ENCODE measurements at places on chromosomes 16 and 17. TPM values are rescaled to one million over a fixed set of nuclear protein-coding genes. Genes with fewer than 3 reads are reported as not detected.

GRCh38 chr17:561116-561515 lies 153.5 kb downstream of the VPS53 start:
- no peak for DNase-seq

GRCh38 chr16:79393564-79393963 lies 207.0 kb downstream of the MAF start:
- no peak for DNase-seq

DNA sequence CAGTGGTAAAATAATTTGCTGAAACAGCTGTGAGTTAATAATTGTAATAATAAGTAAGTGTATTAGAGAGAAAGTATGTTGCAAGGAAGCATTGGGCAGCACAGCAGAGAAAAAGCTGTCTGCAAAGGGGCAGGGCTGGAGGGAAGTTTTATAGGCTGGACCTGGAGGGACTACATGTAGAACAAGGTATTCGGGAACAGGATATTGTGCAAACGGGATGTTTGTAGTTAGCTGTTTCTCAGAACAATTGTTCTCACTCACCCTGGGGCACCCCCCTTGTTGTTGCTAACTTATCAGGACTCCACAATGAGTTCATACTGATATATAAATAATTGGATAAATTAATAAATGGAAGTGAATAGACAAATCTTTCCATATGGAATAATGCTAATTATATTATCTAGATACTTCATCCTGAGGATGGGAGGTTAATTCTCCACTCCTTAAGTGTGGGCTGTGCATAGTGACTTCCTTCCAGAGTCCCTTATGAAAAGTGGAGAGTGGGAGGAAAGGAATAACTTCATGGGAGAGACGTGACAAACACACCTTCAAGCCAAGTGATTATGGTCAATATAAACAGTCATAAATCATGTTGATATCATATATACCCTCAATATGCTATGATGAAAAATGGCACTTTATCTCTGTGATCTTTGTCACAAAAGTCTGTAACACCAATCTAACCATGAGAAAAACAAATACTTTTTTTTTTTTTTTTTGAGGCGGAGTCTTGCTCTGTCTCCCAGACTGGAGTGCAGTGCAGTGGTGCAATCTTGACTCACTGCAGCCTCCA lies 85.4 kb downstream of the PPM1E start:
- no peak for DNase-seq

- DNase-seq = no peak
Observed at GRCh38 chr16:12675852-12676251, 127.8 kb downstream of the CPPED1 start.

DNA sequence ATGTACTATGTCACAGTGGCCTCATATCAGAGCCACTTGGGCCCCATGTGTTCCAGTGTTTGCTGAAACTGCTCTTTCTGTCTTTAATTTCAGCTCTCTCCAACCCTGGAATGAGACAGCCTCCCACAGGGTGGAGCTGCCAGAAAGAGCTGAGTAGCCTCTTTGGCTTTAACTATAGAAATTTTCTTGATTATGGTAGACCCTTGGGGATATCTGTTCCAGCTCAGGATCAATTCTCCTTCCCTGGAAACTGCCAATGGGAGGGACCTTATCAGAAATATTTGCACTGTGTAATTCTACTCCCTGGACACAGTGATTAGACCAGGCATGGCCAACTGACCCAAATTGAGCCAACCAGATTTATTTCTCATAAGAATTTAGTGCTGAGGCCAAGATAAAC lies 39.0 kb upstream of the KDM8 start:
- DNase-seq = no peak

DNA sequence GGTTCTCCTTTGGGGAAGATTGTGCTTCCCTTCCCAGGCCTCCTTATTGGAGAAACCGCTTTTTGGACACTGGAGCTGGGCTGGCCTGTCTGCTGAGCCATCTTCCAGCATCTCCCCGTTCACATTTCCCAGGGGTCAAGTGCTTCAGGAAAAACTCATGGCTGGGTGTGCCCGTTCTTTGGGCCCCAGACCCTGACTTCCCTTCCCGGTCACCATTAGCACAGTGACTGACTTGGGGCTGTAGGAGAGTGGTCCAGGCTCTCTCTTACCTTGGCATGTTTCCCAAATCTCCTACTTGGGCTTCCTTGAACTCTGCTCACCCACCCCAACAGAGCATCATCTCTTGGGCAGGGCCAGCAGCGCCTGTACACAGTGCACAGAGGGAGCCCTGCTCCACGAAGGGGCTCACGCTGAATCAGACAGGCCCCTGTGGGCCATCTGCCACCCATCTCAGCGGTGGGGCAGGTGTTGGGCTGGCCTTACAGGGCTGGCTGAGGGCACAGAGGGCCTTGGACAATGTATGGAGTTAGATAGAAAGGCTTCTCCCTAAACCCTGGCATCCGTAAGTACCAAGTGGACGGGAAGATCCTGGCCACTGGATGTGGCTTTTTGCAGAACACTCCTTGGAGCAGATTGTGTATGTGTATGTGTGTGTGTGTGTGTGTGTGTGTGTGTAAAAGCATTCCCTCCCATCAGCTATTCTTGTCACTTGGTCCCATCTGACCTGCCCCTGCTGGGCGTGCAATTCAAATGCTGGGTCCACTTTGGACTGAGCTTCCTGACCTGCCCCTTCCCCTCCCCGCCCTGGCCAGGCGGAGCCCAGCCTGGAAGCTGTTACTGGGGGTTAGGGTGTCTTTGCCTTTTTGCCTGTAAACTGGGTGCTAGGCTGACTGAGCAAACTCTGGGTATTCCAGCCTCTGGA lies 24.9 kb upstream of the CDC42EP4 start:
- no peak for DNase-seq

GRCh38 chr17:4944554-4945175 lies 3.7 kb downstream of the PFN1 start:
- peak; percentile 63 for DNase-seq

DNA sequence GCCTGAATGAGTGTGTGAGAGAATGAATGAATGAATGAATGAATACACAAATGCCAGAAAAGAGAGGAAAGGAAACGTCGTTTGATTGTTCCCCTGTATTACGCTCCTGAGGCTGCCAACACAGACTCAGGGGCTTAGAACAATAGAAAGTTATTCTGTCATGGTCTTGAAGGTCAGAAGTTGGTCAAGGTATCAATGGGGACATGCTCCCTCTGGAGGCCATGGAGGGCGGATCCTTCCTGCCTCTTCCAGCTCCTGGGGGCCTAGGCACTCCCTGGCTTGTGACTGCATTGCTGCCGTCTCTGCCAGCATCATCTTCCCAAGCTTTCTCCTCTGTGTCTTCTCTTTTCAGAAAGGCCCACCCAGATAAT lies 1.5 kb upstream of the SLC38A8 start:
- no peak for DNase-seq

- peak; percentile 31 for DNase-seq
Observed at GRCh38 chr16:11093572-11094074, 149.3 kb downstream of the CLEC16A start.

- peak; percentile 79 for DNase-seq
Observed at GRCh38 chr17:62109378-62109902, 44.4 kb upstream of the MED13 start.

DNA sequence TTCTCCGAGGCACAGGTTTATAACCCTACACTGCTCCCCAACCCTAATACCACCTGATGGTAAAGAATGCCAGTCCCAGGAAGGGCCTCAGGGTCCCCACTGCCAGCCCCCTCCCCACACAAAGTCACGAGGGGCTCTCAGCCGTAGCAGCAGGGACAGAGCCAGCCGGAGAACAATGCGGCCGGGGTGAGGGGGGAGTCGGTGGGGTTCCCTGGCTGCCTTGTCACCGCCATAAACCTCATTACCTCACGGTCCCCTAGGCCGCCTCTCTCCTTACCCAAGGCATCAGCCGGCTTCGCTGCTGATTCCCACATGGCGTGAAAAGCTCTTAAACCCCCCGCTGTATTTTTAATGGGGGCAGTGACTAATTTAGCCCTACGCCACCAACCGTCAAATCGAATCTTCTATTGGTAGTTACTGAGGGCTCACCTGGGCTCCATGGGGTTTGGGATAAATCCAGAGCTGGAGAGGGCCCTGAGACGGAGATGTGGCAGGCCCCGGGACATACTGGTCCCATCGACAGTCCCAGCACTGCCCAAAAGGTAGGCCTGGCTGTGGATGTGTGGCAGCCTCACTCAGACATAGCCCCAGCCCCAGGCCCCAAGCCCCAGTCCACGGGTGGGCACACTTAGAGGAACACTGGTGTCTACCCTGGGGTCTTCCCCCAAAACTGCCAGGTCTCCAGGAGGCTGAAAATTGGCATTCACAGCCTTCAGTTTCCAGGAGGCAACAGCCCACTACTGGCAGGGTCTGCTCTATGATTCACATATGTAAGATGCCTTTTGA lies 115.3 kb downstream of the C16orf78 start:
- no peak for DNase-seq

- DNase-seq = peak; percentile 85
Observed at GRCh38 chr17:64028874-64029464, 8.5 kb upstream of the ICAM2 start.

- DNase-seq = no peak
Observed at GRCh38 chr17:80361495-80362220, 53.3 kb upstream of the ENDOV start.

DNA sequence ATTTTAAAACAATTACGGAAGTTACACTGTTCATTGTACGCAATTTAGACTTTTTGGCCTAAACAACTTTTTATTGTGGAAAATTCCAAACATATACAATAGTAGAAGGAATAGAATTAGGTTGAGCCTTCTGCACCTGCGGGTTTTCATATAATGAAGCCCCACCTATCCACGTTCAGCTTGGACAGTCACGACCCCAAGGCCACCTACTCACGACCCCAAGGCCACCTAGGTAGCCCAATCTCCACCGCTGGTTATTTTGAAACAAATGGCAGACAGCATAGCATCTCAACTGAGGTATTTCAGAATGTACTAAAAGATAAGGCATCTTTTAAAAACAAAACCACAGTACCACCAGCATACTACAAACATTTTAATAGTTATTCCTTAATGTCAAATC lies 631 bp downstream of the NLRC5 start:
- DNase-seq = no peak

DNA sequence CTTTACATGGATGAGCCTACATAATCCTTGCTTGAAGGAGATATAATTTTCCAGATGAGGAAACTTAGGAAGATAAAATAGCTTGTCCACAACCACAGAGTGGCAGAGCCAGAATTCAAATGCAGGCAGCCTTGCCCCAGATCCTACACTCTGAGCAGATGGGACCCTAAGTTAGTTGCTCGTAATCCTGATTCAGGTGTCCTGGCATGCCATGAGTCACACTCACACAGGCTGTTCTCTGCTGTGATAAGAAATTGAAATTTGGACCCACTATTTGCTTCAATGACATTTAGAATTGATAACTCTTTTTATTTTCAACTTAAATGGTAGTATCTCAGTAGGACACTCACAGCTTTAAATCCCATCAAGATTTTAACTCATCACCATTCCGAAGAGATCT lies 150.7 kb upstream of the CACNG5 start:
- DNase-seq = no peak

GRCh38 chr16:79093554-79093967 lies 507.0 kb downstream of the MAF start:
- DNase-seq = peak; percentile 53

DNA sequence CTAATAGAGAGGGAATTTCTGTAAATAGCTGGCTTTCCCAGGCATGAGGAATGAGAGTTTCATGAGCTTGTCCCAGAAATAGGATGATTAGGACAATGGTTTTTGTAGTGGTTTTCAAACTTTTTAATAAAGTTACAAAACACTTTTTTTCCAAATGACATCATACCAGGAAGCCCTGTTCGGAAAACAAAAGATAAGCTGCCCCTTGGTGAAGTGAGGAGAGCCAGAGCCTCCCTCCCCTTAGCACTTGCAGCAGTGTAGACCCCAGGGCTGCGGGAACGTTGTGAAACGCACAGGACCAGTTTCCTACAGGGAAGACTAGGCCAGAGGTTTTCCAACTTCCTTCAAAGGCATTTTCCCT lies 7.6 kb downstream of the FBRS start:
- DNase-seq = no peak

- no peak for DNase-seq
Observed at GRCh38 chr16:66925322-66925840, at the start of gene RRAD. Gene RRAD, minus strand, starts transcription at chr16:66925535. Its CDS starts 356 bp downstream, at chr16:66925179.

DNA sequence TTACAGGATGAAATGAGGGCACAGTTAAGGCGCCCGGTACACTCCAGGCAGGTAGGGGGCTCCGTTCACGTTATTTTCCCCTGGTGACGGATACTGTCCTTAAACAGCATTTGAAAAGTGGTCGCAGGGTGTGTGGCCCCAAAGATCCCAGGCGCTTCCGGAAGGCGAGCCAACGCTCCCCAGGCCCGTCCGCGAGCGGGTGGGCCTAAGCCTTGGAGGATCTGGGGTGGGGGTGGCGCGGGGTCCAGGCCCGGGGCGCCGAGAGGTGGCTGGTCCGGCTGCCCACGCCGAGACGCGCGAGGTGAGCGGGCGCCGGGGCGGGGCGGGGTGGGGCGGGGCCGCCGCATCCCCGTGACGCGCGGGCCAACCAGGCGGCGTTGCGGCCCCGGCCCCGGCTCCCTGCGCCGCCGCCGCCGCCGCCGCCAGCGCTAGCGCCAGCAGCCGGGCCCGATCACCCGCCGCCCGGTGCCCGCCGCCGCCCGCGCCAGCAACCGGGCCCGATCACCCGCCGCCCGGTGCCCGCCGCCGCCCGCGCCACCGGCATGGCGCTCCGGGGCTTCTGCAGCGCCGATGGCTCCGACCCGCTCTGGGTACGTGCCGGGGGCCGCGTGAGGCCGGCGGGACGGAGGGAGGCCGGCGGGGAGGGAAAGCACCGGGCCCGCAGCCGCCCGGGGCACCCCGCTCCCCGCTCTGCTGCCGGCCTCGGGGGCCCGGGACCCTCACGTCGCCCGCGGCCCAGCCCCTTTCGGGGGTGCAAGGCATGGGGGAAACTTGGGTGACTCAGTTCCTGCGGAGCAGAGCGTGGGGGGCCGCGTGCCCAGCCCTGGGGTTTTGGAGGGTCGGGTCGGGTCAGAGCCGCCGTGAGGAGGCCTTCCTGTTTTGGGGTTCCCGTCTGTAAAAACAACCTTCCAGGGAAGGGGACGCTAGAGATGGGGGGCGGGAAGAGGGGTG lies at the start of gene ABCC1:
ABCC1 (plus strand) TSS at position 407 of the 951 bp plus-strand sequence; CDS start at position 543, 136 bp downstream.
- DNase-seq = peak; percentile 56

GRCh38 chr17:80006339-80006720 lies 29.3 kb downstream of the TBC1D16 start:
- no peak for DNase-seq

GRCh38 chr16:58462499-58462996 lies 37.4 kb upstream of the NDRG4 start:
- DNase-seq = no peak

DNA sequence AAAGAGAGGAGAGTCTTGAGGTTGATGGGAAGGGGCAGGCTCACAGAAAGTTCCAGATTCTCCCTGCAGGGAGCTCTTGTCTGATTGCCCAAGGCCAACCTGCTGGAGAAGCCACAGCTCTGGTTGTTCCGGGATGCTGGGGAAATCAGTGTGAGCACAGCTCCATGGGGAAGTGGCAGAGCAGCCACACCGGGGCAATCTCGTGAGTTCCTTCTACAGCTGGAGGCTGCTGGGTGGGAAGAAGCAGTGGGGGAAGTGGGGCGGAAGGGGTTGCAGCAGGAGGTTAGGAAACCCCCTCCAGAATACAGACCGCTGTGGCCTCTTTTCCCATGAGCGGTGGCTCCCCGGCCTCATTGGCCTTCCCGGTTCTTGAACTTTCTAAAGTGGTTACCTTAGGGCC lies 34.0 kb downstream of the KIAA0513 start:
- DNase-seq = no peak

SLFN13 gene
- total RNA-seq = 56.3 TPM

GFAP gene
- total RNA-seq = not detected

KRT13 gene
- total RNA-seq = not detected

SYT17 gene
- not detected for total RNA-seq

CSH2 gene
- total RNA-seq = not detected

PRSS8 gene
- not detected for total RNA-seq

QPRT gene
- 8.6 TPM for total RNA-seq

TBC1D26 gene
- not detected for total RNA-seq

RCVRN gene
- total RNA-seq = not detected
